ENCODE measurements at places on chromosomes 1 and 21.

- DNase-seq, result no peak
Observed at GRCh38 chr1:110645821-110646735, 28.7 kb downstream of the KCNA3 start.

GRCh38 chr1:174960362-174960761 is 39.4 kb upstream of the CACYBP start:
- DNase-seq, result no peak

- no peak for DNase-seq
Observed at GRCh38 chr1:56065729-56066128, 513.6 kb downstream of the PLPP3 start.

- DNase-seq, result peak; percentile 32
Observed at GRCh38 chr21:26715878-26716506, 129.2 kb downstream of the ADAMTS1 start.

DNA sequence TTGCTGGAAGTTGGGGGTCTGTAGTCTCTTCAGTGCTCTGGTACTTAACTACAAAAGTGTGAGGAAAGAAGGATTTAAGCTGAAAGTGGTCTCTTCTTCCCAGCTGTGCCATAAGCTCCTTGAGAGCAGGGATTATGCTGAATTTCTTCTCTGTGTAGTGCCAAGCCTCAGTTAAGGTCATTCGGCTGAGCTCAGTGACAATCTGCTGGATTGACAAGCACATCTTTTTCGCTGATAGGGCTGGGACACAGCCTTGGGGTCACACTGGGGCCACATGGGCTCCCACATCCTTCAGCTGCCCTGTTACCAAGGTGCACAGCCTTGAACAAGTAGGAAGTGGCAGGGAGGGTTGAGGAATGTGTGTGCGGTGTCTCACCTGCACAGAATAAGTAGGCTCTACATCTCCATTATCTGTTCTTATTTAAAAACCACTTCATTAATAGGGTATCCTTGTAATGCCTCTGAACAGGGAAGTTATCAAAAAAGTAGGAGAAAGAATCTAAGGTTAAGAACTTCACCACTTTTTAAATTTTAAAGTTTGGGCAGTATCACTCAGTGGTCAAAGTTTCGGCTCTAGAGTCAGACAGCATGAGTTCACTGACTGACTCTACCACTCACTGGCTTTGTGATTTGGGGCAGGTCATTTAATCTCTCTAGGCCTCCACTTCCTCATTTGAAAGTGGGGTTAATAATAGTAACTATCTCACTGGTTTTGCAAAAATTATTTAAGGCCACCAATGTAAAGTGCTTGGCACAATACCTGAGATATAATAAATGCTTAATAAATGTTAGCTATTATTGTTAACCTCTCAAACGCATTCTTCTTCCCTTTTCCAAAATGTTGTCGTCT is 10.3 kb downstream of the ZBTB40 start:
- DNase-seq, result no peak

DNA sequence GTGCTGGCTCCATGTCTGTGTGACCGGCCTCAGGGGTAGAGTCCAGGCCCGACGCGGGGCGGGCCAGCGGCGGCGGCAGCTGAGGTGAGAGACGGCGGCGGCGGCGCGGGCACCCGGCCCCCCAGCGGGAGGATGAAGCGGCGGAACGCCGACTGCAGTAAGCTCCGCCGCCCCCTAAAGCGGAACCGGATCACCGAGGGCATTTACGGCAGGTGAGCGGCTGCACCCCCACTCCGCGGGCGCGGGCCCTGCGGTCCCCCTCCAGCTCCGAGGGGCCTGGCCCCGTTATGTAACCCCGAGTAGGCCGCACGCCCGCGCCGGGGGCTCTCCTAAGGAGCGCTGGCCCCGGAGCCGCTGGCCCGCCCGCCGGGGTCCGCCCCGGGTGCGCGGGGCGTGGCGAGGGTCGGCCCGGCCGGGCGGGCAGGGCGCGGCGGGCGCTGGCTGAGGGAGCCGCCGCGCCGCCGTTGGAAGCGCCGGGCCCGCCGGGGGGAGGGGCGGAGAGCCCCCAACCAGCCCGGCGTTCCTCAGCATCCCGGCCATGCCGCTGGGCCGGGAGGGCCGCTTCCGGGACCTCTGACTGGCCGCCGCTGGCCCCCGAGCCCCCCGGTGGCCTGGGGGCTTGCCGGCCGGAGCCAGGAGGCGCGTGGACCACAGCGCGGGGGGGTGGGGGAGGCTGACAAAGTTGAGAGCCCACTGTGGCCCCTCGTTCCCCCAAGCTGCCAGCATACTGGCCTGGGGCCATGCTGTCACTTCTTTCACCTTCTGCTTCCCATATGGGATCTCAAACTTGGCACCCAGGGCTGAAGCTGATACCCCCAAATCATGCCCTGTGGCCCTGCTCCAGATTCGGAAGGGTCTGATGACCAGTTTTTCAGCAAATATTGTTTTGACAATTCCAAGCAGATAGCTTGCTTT is 527 bp downstream of the MACO1 start:
- DNase-seq, result peak; percentile 20

DNA sequence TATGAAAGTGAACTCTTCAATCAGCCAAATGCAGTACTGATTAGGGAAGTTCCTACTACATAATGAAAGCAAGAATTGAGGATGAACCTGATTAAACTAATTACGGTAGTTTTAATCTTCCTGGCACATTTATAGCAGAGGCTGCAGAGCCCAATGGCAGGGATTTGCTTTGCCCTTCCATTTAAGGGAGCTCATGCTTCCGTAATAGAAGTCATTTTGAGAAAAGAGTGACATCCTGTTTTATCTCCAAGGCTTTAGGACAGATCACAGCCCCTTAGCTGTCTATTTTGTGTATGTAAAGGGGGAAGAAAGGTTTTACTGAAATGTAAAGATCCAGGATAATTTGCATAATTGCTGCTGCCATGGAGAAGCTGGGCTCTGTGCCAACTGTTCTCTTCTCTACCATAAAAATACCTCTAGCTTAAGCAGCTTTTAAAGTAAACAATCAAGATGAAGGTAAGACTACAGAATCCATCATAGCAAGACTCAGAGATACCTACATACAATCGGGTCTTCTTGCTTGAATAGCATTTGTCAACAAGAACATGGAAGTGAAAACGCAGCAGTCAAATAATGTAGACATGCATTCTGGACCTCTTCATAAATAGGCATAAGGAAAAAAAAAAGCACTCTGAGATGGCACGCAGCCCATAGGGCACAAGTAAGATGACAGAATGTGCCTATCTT is 62.5 kb downstream of the ASH1L start:
- DNase-seq, result peak; percentile 84

DNA sequence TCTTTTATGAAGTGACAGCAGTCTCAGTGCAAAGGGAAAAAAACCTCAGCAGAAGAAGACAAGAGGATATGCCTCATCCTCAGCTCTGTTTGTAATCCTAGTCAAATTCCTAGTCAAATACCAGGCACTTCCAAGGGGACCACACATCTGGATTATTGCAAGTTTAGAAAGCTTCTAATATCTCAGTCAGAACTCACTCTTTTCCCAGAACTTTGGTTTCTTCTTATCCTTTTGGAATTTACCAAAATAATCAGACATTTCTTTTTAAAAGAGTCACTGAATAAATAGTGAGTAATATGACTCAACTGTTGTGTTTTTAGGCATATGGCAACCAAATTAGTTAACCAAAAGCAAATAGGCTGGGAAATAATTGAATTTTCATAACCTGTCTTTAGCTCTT is 47.8 kb downstream of the PRRX1 start:
- no peak for DNase-seq

- no peak for DNase-seq
Observed at GRCh38 chr1:184972315-184973055, 1.8 kb downstream of the NIBAN1 start.

GRCh38 chr1:21906173-21907078 is 30.7 kb downstream of the HSPG2 start:
- DNase-seq, result no peak

DNA sequence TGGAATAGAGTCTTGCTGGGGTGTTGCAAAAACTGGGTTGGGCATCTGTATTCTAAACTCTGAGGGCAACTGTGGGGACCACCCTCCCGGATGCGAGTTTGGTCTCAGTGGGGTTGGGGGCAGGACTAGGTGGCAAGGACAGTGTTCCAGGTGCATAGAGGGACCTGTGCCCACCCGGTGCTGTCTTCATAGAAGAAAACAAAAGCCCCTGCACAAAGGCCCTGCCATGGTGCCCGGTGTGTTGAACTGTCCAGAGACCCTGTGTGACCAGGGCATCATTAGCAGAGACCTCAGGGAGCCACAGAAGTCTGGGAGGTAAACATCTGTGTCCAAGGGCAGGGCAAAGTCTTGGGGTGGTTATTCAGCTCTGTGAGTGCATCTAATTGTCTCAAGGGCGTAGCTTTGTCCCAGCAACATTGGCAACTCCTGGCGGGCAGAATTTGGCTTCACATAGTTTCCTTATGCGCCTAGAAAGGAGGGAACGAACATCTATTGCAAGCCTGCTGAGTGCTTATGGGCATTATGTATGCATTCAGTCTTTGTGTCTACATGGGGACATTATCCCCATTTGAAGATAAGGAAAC is 72.2 kb upstream of the IFFO2 start:
- DNase-seq, result no peak

DNA sequence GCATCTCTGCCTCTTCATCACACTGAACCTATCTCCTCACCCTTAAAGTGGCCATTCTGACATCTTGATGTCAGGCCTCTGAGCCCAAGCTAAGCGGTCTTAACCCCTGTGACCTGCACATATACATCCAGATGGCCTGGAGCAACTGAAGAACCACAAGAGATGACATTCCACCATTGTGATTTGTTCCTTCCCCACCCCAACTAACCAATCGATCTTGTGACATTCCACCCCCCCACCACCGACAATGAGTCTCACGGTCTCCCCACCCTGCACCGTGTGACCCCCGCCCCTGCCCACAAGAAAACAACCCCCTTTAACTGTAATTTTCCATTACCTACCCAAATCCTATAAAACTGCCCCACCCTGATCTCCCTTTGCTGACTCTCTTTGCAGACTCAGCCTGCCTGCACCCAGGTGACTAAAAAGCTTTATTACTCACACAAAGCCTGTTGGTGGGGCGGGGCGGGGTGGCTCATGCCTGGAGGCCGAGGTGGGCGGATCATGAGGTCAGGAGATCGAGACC is 21.0 kb upstream of the PINK1 start:
- no peak for DNase-seq

GRCh38 chr1:24830680-24831272 is 85.5 kb downstream of the CLIC4 start:
- DNase-seq, result peak; percentile 60

DNA sequence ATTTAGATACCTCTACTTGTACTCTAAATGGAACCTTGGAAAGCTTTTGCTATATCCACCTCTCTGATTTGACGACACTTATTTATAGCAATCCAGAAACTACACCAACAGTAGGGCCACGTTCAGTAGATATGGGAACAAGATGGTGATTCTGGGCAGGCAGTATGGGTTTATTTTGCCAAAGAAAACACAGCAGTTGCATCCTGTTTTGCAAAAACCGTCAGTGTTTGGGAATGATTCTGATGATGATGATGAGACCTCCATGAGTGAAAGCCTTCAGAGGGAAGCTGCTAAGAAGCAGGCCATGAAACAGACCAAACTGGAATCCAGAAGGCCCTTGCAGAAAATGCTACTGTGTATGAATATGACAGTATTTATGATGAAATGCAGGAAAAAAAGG is 41.5 kb upstream of the NEXN start:
- DNase-seq, result no peak

- DNase-seq, result no peak
Observed at GRCh38 chr1:34696230-34696629, 58.6 kb upstream of the GJB5 start.

DNA sequence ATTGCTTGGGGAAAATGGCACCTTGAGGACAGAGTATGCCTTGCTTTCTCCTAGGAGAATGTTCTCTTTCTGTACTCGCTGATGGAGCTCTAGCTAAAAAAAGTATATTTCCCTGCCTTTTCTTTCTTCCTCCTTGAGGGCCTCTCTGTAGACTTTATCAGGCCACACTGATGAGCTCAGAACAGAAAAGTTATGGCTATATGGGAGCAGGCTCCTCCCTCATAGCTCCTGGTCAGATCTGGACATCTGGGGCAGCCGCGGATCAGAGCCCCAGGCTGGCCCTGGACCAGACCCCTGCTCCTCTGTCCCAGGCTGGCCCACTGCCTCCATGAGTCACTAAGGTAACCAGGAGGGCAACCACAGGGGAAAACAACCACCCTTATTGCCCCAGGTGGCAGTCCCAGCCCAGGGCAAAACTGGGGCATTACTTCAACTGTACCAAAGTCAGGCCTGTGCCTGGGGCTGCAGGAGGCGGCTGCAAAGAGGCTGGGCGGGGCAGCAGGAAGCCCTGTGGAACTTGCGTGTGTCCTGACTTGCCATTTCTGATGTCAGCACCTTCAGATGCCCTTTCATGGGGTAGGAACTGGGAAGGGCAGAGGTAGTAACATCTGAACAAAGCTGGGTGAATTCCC is 26.3 kb upstream of the ZNF648 start:
- DNase-seq, result no peak

DNA sequence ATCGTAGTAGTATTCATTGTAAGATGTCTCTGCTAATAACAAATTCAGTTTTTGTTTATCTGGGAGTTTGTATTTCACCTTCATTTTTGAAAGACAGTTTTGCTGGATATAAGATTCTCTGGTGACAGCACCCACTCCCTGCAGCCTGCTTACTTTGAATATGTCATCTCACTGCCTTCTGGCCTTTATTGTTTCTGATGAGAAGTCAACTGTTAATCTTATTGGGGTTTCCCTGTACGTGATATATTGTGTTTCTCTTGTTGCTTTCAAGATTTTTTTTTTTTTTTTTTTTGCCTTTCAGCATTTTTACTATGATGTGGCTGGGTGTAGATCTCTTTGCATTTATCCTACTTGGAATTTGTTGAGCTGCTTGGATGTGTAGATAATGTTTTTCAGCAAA is 29.3 kb downstream of the MTF2 start:
- no peak for DNase-seq

DNA sequence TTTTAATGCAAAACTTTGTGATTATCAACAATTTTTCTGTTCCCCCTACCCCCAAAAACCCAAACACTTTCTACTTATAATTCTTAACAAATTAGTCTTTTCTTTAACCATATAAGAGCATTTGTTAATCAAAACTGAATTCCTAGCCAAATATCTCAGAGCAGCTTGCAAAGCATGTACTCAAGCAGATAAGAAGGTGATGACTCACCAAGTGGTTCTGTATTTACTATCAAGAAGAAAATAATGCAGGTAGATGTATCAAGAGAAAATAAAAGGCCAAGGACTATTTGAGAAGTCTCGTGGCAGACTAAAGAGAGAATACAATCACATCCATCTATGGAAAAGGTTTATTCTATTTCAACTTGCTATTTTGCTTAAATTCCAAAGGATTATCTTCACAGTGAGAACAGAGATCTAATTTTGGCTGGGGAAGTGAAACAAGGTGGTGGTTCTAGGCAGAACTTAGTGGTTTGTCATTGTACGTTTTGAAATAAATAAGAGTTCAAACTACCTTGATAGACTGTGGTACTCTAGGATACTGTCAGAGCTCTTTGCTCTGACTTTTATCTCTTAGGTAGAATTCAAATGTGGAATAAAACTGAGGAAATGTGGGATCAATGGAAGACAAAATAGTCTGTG is 94.7 kb upstream of the NRIP1 start:
- peak; percentile 38 for DNase-seq

- DNase-seq, result no peak
Observed at GRCh38 chr1:17587693-17588047, 48.2 kb downstream of the ARHGEF10L start.
